ENCODE measurements at places on chromosomes 6 and 20.
A peak's percentile ranks its signal among the peaks of the same experiment; 100 is the strongest.

- DNase-seq: no peak
Observed at GRCh38 chr20:32132911-32133549, 23.5 kb downstream of the TM9SF4 start.

GRCh38 chr6:89952105-89952671 lies 57.9 kb downstream of the GJA10 start:
- DNase-seq: no peak

DNA sequence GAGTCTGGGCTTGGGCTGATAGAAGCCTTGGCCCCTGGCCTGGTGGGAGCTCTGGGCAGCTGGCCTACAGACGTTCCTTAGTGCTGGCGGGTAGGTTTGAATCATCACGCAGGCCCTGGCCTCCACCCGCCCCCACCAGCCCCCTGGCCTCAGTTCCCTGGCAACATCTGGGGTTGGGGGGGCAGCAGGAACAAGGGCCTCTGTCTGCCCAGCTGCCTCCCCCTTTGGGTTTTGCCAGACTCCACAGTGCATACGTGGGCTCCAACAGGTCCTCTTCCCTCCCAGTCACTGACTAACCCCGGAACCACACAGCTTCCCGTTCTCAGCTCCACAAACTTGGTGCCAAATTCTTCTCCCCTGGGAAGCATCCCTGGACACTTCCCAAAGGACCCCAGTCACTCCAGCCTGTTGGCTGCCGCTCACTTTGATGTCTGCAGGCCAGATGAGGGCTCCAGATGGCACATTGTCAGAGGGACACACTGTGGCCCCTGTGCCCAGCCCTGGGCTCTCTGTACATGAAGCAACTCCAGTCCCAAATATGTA lies 957 bp upstream of the VEGFA start:
- peak; percentile 91 for DNase-seq

- no peak for DNase-seq
Observed at GRCh38 chr6:37511910-37512399, 12.3 kb upstream of the CCDC167 start.

GRCh38 chr6:48098923-48099322 lies 12.1 kb downstream of the PTCHD4 start:
- DNase-seq: peak; percentile 26

DNA sequence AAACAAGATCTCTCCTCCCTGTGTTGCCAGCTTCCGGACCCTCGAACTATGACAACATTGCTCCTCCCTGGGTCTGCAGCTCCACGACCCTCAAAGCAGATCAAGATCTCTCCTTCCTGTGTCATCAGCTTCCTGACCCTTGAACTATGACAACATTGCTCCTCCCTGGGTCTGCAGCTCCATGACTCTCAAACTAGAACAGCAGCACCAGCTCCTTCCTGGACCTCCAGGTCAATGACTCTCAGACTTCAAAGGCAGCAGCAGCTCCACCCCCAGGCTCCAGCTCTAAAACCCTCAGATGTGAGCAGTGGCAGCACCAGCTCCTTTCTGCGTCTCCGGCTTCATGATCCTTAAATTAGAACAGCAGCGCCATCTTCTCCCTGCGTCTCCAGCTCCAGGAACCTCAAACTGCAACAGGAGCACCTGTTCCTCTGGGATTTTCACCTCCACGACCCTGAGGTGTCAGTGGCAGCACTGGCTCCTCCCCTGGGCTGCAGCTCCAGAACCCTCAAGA lies 341.0 kb upstream of the SULF2 start:
- no peak for DNase-seq

GRCh38 chr20:5714261-5715041 lies 35.8 kb upstream of the SHLD1 start:
- DNase-seq: no peak

GRCh38 chr6:147058786-147059385 lies 145.3 kb upstream of the STXBP5 start:
- no peak for DNase-seq

DNA sequence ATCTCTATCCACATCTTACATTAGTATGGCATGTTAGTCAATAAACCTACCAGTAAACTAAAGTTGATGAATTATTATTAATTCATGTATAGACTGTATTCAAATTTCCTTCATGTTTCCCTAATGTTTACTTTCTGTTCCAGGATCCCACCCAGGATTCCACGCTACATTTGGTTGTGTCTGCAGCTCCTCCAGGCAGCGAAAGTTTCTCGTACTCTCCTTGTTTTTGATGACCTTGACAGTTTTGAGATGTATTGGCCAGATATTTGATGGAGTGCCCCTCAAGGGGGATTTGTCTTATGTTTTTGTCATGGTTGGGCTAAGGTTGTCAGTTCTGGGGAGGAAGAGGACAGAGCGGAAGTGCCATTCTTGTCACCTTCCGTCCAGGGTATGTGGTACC lies 445.2 kb upstream of the CDH4 start:
- no peak for DNase-seq

- DNase-seq: peak; percentile 10
Observed at GRCh38 chr20:63090682-63091571, 84.2 kb upstream of the BHLHE23 start.

DNA sequence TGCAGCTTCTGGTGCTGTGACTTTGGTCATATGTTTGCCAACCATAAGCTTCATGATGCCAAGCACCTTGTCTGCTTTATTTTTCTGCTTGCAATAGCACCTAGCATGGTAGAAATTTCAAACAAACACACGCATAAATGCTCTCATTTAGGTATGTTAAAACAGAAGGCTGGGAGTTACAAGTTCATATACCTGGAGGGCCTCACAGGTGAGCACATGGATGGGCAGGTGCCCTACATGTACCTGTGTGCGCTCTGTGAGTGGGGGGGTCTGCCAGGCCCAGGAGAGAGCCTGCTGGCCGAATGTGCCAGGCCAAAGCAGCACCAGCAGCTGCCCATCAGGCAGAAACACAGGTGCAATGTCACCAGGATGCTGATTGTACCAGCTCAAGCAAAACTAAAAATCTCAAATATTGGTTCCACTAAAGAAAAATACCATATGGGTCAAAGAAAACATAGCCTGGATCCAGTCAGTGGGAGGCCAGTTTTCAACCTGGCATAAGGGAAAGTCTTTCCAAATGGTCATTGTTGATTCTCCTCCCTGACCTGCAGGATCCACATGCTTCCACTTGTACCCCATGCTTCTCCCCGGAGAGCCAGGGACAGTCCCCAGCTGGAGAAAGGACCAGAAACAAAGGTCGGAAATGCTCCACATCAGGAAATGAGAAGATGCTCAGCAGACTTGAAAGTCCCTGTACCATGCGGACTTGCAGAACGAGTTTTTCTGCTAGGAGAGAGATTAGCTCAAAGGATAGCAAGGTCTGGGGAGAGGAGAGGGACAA lies 7.2 kb upstream of the PFDN4 start:
- no peak for DNase-seq

- no peak for DNase-seq
Observed at GRCh38 chr20:881051-881782, 34.9 kb downstream of the ANGPT4 start.

GRCh38 chr6:108114841-108115597 lies 40.5 kb upstream of the OSTM1 start:
- peak; percentile 77 for DNase-seq

GRCh38 chr20:62011403-62011790 lies 54.3 kb downstream of the TAF4 start:
- DNase-seq: no peak

DNA sequence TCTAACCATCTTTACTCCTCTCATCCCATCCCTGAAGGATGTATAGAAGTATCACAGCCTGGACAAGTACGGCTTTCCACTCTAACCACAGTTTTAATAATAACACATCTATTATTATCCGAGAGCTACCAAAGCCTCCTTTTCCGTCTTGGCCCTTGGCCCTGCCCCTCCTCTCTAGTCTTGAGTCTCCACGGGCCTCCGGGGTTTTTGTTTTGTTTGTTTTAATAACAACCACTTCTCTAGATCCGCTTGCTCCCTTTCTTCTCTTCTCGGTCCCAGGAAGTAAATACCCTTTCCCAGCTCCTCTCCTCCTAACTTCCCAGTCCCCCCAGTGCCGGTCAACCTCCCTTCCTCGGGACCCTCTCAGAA lies 661 bp downstream of the LCA5 start:
- DNase-seq: peak; percentile 60

GRCh38 chr6:106315765-106316374 lies 9.7 kb downstream of the ATG5 start:
- DNase-seq: no peak

- DNase-seq: no peak
Observed at GRCh38 chr6:74939151-74939708, 266.6 kb downstream of the COL12A1 start.

DNA sequence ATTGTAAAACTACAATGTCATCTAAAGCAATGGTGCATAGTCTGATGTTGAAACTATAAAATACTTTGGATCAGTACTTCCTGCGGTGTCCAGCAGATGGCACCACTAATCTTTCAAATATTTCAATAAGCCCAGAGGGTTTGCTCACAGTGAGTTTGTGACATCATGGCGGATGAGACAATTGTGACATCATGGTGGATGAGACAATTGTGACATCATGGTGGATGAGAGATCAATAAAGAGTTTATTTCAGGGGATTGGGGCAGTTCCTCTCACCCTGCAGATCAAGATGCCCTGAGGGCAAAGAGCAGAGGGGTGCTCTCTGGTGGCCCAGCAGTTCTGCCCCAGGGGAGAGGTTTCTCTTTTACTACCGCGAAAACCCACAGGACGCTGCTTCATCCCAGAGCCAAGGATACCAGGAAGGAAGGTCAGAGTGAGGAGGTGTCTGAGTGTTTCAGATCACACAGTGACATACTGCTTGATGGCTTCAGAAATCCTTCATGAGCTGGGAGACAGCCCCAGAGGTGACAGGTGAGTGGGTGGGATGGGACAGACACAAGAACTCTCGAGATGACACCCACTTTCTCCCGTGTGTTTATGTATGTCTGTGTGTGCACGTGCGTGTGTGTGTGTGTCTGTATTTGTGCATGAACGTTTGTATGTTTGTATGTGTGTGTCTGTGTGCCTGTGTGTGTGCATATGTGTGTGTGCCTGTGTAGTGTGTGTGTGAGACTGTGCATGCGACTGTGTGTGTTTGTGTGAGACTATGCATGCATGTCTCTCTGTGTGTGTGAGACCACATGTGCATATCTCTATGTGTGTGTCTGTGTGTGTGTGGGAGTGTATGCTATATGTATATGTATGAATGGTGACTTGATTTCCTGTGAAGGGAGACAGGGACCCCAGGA lies 7.3 kb upstream of the ULBP2 start:
- DNase-seq: peak; percentile 66

DNA sequence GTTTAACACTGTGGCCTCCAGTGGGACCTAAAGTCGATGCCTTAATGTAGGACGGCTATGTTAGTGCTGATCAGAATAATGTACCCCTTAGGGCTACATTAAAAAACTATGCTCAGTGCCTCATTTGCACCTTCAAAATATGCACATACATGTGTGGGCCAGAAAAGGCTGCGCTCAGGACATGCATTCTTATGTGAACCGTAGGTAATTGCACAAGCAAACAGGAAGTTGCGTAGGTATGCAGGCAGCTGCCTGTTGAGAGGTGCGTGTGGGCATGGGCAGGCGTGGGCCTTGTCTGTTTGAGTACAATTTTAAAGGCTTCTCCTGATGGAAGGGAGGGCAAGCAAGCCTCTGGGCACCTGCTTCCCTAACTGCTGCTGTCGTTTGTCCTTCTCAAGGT lies 116.2 kb upstream of the JAG1 start:
- DNase-seq: no peak

GRCh38 chr20:22070610-22071058 lies 365.2 kb downstream of the PAX1 start:
- peak; percentile 82 for DNase-seq

DNA sequence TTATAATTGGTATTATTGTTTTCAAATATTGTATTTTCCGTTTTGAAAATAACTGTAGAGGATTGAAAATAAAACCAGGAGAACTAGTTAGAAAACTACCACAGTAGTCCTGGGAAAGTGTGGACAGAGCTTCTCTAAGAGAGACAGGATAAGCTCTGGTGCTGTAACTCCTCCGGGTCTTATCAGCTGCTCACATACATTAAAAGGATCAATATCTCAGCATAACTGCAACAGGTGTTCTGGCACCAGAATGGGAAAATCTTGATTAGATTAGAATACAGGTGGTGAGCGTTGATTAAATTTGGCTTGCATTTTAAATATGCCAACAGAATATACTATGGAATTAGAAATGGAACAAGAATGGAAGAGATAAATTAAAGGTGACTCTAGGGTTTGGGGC lies 1138.9 kb upstream of the ADGRB3 start:
- no peak for DNase-seq

DNA sequence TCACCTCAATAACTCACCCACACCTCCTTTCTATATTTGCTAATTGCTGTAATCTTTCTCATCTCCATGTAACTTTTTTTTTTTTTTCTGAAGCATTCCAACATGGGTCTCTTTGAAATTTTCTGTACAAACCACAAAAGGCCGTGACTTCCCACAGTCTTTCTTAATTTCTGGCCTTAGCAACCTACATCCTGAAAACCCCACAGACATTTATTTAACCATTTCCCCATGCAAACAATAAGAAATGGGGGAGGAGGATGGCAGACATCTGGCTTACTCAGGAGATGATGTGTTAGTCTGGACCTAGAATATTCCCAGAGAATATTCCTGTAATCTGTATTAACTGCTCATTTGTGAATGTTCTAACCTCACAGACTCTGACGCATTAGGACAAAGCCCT lies 57.6 kb downstream of the MEP1A start:
- no peak for DNase-seq

DNA sequence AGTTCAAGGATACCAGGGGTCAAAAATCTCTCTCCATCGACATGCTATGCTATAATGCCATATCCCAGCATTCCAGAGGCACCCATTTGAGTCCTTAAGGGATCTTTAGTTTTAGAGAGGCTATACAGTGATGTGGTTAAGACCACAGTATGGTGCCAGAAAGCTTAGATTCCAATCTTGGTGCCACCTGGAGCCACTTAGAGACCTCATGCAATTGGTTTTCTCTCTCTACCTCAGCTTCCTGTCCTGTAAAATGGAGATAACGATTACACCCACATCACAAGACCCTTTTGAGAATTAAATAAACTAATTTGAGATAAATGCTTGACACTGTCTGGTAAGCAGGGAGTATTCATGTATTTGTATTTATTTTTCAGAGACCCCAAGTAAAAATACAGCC lies 39.0 kb downstream of the PLAGL1 start:
- no peak for DNase-seq

DNA sequence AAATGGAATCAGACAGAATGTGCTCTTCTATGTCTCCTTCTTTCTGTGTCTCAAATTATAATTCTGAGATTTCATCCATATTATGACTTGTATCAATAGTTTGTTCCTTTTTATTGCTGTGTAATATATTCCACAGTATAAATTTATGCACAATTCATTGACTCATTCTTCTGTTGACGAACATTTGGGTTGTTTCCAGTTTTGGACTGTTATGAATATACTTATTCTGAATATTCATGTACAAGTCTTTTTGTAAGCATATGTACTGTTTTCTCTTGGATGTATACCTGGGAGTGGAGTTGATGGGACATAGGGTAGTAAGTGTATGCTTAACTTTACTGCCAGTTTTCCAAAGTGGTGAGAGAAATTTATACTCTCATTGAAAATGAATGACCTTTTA lies 28.1 kb upstream of the TRAF3IP2 start:
- no peak for DNase-seq

DNA sequence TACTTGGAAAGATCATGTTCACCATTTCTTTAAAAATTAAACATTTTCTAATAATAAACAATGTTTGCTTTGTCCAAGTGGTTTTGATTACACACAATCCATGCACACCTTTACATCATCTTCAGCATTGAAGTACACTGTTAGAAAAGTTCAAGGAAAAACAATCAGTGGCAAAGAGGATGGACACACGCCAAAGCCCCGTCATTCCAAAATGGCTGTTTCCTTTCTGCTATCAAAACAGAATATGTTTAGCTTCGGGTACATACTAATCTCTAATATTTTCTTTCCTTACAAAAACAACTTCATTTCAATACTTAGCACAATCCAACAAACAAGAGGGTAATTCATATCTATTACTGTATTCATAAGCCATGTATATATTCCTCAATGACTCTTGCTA lies 24.5 kb downstream of the REPS1 start:
- DNase-seq: no peak

Measured in femur (tissue), 1 donor.